ENCODE measurements at places on chromosomes 1 and 21. TPM values are rescaled to one million over a fixed set of nuclear protein-coding genes. Genes with fewer than 3 reads are reported as not detected.

DNA sequence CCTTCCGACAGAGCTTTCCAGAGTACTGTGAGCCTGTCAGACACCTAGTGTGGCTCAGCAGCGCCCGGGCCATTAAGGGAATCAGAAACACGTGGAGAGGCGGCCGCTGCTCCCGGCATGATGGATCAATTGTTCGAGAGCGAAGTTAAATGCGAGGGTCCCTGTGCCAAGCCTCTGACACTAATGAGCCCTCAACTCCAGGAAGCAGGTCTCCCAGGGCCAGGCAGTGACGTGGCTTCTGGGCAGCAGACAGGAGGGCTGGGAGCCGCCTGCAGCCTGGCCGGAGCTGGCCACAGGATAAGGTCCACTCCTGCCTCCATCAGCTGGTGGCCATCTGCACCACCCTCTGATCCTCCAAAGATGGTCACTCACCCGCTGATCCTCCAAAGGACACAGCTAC lies 67.5 kb upstream of the CLDN14 start:
- H3K4me3 ChIP-seq = no peak overlapping the region
- peaks cover 7% of the 10 kb centered on the region for H3K27me3 ChIP-seq
- H3K4me1 ChIP-seq = peaks cover 7% of the 10 kb centered on the region
- no peaks in the 10 kb centered on the region for H3K36me3 ChIP-seq

DNA sequence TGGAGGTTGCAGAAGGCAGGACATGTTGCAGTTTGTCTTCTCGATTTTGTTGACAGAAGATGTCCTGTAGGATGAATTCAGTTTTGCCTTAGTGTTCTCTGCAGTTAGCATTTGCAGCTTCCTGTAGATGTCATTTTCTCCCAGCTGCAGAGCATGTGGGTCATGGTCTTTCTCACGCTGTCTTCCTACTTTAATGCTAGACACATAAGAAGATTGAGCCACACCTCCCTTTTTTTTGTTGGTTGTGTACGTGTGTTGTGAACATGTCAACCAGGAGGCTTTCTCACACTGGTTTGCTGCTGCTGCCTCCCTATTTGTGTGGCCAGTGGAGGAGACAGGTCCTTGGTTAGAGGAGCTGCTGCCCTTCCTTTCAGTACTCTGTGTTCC lies 110.7 kb downstream of the VPS13D start:
- no peaks in the 10 kb centered on the region for H3K27me3 ChIP-seq
- no peak overlapping the region for H3K27ac ChIP-seq
- H3K4me1 ChIP-seq = peaks cover 36% of the 10 kb centered on the region

GRCh38 chr1:2921970-2922686 lies 99.1 kb upstream of the ACTRT2 start:
- H3K27me3 ChIP-seq = peaks cover 28% of the 10 kb centered on the region
- no peaks in the 10 kb centered on the region for H3K4me1 ChIP-seq
- H3K36me3 ChIP-seq = no peaks in the 10 kb centered on the region
- no peak for DNase-seq

- H3K4me3 ChIP-seq = peak overlapping the region; percentile 19
- DNase-seq = peak; percentile 64
- no peaks in the 10 kb centered on the region for H3K36me3 ChIP-seq
- no peak overlapping the region for H3K27ac ChIP-seq
- peaks cover 61% of the 10 kb centered on the region for H3K27me3 ChIP-seq
Observed at GRCh38 chr1:57424231-57425027, 569 bp upstream of the DAB1 start.

DNA sequence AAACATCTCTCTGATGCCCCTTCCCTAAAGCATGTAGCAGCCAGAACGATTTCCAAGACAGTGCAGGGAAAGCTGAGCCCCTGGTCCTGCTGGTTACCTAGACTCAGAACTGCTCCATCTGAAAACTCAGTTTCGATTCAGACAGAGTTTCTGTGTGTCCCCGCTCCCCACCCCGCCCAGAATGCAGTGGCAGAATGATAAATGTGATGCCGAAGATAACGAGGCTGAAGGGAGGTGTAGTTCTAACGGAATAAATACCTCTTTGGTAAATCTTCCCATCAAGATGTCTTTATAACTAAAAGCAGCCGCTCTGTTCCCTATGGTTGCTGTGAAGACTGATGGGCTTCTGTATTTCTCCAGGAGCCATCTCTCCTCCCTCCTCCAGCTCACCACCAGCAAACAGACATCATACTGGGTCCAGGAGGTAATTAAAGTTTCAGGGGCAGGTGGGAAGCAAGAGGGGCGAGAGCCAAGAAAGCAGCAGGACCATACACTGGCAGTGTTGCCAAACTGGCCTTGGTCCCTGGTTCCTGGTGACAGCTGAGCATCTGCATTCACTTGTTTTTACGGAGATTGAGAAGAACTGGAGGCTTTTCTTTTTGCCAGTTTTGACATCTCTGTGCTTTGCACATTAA lies 76.9 kb downstream of the DDX20 start:
- H3K4me1 ChIP-seq = no peaks in the 10 kb centered on the region
- H3K27ac ChIP-seq = no peak overlapping the region
- no peaks in the 10 kb centered on the region for H3K36me3 ChIP-seq
- H3K27me3 ChIP-seq = no peaks in the 10 kb centered on the region
- no peak overlapping the region for H3K4me3 ChIP-seq

DNA sequence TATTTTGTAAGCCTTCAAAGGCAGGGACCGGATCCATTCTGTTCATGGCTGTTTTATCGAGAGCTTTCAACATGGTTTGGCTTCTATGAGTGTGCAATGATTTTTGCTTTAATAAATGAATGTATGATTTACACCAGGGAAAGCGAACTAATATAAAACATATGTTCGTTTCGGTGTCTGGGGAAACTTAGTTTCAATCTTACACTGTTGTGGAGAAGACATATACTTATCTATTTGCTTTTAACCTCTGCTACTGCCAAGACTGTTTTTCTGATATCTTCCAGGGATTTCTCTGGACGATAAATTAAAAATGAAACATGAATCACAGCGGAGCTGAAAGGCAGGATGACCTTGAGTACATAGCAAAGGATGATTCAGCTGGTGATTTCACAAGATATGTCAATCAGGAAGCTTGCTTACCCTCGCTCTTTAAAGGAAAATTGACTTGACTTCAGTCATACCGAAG lies 14.7 kb upstream of the CYYR1 start:
- DNase-seq = no peak
- peak overlapping the region; percentile 26 for H3K4me3 ChIP-seq
- no peaks in the 10 kb centered on the region for H3K27me3 ChIP-seq
- H3K27ac ChIP-seq = no peak overlapping the region
- H3K36me3 ChIP-seq = no peaks in the 10 kb centered on the region
- H3K4me1 ChIP-seq = peaks cover 5% of the 10 kb centered on the region

GRCh38 chr1:86708920-86709319 lies 4.5 kb downstream of the SH3GLB1 start:
- H3K4me3 ChIP-seq = no peak overlapping the region
- H3K27ac ChIP-seq = no peak overlapping the region
- H3K36me3 ChIP-seq = no peaks in the 10 kb centered on the region
- DNase-seq = no peak

DNA sequence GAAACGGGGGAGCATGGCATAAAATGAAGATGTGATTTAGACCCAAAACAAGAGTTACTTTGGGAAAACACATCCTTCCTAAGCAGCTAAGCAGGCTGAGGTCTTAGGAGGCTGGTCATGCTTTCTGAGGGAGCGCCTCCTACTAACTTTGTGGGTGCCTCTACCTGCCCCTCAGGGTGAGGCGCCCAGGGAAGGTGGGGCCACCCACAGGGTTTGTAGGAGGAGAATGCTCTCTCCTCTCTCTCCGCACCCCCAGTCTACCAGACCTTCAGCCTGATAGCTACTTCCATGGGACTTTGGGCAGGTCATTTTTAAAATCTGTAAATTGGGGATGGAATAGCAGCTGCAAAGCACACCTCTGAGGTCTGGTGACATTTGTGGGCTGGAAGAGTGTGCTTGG lies 23.8 kb downstream of the SLC27A3 start:
- H3K27me3 ChIP-seq = no peaks in the 10 kb centered on the region
- peaks cover 8% of the 10 kb centered on the region for H3K4me1 ChIP-seq
- no peak overlapping the region for H3K27ac ChIP-seq
- no peak overlapping the region for H3K4me3 ChIP-seq
- DNase-seq = peak; percentile 19

GRCh38 chr1:119046785-119047438 lies 58.8 kb upstream of the TBX15 start:
- no peak for DNase-seq
- H3K27me3 ChIP-seq = no peaks in the 10 kb centered on the region
- H3K27ac ChIP-seq = no peak overlapping the region
- H3K4me3 ChIP-seq = no peak overlapping the region
- H3K4me1 ChIP-seq = no peaks in the 10 kb centered on the region
- peaks cover under 1% of the 10 kb centered on the region for H3K36me3 ChIP-seq

DNA sequence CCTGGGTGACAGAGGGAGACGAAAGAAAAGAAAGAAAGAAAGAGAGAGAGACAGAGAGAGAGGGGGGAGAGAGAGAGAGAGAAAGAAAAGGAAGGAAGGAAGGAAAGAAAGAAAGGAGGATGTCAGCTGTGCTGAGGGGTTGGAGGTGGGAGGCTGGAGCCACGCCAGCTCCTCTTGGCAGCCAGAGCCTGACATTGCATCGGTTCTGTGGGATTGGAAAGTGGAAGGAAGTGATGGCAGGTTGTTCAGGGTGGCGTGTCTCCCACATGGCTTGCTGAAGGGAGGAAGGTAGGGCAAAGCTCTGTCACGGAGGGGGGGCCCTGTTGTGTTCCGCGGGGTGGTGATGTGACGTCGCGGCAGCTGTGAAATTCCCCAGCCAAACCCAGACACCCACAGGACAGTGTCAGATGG lies 30.7 kb downstream of the EIF2D start:
- H3K4me1 ChIP-seq = peaks cover 64% of the 10 kb centered on the region
- no peak overlapping the region for H3K4me3 ChIP-seq
- DNase-seq = peak; percentile 77
- peak overlapping the region; percentile 14 for H3K27ac ChIP-seq

Gene SPRR2G
- not detected for total RNA-seq

Gene PRAMEF15
- total RNA-seq = not detected

Gene SLC35F3
- total RNA-seq = 0.29 TPM

Gene PGLYRP4
- total RNA-seq = not detected

Gene OR2L13
- total RNA-seq = not detected

Gene RASSF5
- total RNA-seq = 37.6 TPM

Gene OR2W3
- 1.6 TPM for total RNA-seq

Gene TNFRSF9
- total RNA-seq = 0.49 TPM

Measured in upper lobe of right lung (tissue), 1 donor.